ENCODE measurements at places on chromosomes 2 and 18.

GRCh38 chr2:18903750-18904149 lies 314.4 kb upstream of the NT5C1B start:
- DNase-seq, result no peak

DNA sequence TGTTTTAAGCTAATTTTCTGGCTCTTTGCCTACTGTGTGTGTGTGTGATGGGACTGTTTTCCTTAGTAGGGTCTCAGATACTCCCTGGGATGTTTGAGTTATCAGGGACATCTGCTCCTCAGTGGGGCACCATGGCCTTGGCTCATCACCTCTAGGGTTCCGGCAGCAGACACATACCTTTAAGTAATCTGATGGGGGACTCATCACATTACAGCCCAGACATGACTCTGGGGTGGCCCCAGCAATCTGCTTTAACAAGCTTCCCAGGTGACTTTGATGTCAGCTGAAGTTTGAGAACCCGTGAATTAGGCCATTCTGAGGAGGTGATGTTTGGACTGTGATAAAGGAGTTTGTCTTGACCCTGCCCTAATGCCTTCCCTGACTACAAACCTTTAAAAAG lies 38.8 kb downstream of the DDX18 start:
- DNase-seq, result no peak

- no peak for DNase-seq
These were observed 261.3 kb downstream of the TNS1 start for GRCh38 chr2:217741381-217741955.

DNA sequence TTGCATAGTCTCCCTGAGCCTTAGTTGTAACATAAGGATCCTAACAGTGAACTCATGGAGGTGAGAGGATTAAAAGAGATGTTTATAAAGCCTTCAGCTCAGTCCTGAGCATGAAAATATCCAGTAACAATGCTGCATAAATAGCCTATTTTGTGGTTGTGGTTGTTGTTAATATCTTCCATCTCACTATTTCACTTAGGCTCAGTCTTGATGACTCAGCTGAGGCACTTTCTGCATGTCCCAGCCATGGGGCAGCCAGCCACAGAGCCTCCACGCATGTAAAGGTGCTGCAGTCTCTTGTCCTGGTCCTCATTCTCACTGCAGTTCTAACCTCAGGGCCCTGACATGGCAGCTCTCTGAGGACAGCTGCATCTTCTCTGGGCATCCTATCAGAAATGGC lies 218.8 kb upstream of the PKDCC start:
- no peak for DNase-seq

GRCh38 chr2:176582176-176582575 lies 312.9 kb downstream of the MTX2 start:
- DNase-seq, result no peak

DNA sequence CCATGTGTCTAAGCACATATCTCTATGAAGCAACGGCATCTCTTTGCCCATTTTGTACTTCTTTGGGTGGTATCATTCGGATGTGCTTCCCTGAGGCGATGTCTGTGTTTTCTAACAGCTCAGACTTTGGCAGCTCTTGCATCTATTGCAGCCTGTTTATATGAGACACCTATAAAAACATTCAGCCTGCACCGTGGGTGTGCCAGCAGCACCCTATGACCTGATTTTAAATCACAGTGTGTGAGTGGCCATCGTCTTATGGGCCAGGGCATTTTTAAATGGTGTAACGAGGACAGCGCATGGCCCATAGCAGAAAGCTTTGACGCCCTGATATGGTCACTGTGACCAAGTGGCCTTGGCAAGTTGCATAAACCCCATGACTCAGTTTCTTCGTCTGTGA lies 12.9 kb downstream of the NPAS2 start:
- DNase-seq, result no peak

DNA sequence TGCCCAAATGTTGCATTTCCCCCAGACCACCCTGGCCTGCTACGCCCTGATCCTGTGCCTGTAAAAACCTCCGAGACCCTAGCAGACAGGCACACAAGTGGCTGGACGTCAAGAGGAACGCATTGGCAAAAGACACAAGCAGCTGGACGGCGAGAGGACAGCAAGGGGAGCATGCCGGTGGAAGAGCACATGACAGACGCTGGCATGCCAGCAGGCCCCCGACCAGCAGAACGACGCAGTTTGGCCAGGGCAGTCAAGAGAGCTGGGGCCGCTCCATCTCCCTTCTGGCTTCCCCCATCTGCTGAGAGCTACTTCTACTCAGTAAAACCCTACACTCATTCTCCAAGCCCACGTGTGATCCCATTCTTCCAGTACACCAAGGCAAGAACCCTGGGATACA lies 42.1 kb downstream of the SAP130 start:
- no peak for DNase-seq

DNA sequence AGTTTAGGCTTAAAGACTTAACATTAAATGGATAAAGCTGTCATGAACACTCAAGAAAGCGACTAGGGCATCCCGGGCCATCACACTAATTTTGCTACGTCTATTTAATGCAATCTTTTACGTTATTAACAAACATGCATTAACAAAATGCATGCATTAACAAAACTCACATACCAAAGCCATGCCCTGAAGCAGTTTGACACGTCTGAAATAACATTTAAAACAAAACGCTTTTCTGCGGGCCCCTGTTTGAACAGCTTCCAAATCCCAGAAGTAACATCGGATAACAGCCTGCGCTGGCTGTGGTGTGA lies 458 bp downstream of the B4GALT6 start:
- no peak for DNase-seq

- DNase-seq, result no peak
These were observed 401.9 kb downstream of the MEIS1 start for GRCh38 chr2:66836851-66837250.

GRCh38 chr2:232488097-232488711 lies 570 bp upstream of the ECEL1 start:
- DNase-seq, result no peak

- no peak for DNase-seq
These were observed 640.2 kb upstream of the POU3F3 start for GRCh38 chr2:104213758-104214157.

GRCh38 chr2:14936426-14936825 lies 303.9 kb downstream of the LRATD1 start:
- no peak for DNase-seq

GRCh38 chr2:100437751-100438150 lies 20.3 kb upstream of the CHST10 start:
- DNase-seq, result no peak

DNA sequence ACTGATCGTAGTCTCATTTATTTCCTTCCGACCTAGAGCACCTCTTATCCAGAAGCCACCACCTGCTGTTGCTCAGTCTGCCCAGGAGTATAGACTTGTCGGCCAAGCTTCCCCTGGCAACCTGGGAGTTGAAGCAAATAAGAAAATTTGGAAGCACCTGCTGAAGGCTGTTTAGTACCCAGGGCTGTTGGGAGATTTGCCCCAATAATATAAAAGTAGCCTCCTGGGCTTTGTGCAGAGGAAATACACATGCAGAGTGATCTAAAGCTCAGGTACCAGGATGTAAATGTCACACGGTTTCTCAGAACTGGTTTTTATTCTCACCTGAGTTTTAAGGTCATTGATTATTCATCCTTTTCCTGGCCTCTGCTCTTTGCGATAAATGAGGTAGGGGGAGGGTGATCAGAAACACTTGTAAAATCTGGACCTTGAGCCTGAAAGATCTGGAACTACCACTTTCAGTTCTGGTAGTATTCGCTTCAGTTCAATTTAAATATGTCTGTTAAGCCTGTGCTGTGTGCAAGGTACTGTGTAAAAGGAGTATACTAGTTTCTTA lies 789 bp upstream of the COX7A2L start:
- DNase-seq, result no peak

GRCh38 chr2:1793001-1793867 lies 48.9 kb upstream of the PXDN start:
- no peak for DNase-seq

- no peak for DNase-seq
These were observed 3.6 kb downstream of the ERFE start for GRCh38 chr2:238162251-238162845.

DNA sequence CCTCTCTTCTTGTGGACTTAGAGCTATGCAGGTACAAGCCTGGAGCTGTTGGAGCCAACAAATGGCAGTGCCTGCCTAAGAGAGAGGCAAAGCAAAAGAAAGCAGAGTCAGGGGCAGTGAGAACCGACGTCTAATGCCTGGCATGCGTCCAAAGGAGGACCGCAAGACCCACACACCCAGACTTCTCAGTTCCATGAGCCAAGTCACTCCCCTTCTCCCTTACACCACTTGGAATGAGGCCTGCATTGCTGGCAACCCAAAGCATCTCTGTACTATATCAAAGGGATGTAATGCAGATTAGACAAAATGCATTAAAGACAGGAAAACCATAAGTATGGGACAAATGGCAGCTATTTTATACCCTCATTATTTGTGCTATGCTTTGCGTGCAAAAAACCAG lies 49.9 kb upstream of the RNU4ATAC start:
- DNase-seq, result no peak

- DNase-seq, result no peak
These were observed at the start of gene LRRTM4 for GRCh38 chr2:77521931-77522470. Gene LRRTM4 (minus strand): TSS chr2:77522376.

- DNase-seq, result no peak
These were observed 96.7 kb upstream of the SLC39A10 start for GRCh38 chr2:195560209-195560895.

- DNase-seq, result no peak
These were observed 280.6 kb upstream of the PARD3B start for GRCh38 chr2:204264621-204265140.

- no peak for DNase-seq
These were observed 1674.8 kb upstream of the TMEFF2 start for GRCh38 chr2:193869564-193869963.

- DNase-seq, result no peak
These were observed 177.4 kb downstream of the FIGN start for GRCh38 chr2:163558251-163559021.

- DNase-seq, result no peak
These were observed 22.6 kb downstream of the MEIS1 start for GRCh38 chr2:66457545-66457944.

DNA sequence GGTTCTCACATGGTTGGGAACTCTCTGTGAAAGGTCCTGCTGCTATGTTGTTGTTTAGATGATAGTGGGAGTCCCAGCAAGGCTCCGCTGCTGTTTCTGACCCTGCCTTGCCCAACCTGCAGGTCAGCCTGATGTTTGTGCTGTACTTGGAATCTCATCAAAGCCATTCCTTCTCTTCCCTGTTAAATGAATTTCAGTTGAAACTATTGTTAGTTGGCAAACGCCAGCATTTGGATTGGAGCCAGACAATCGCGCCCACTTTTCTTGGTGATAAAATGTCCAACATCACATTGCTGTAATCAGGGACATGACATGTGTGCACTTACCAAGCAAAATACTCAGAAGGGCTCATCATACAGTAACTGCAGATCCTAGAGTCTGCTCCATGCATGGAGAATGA lies 12.8 kb upstream of the TWSG1 start:
- DNase-seq, result no peak

- no peak for DNase-seq
These were observed 26.5 kb downstream of the NCKAP1 start for GRCh38 chr2:183011743-183012142.

GRCh38 chr2:118510807-118511206 lies 336.6 kb downstream of the EN1 start:
- no peak for DNase-seq

- no peak for DNase-seq
These were observed 1550.2 kb downstream of the LRP1B start for GRCh38 chr2:140580532-140581151.

DNA sequence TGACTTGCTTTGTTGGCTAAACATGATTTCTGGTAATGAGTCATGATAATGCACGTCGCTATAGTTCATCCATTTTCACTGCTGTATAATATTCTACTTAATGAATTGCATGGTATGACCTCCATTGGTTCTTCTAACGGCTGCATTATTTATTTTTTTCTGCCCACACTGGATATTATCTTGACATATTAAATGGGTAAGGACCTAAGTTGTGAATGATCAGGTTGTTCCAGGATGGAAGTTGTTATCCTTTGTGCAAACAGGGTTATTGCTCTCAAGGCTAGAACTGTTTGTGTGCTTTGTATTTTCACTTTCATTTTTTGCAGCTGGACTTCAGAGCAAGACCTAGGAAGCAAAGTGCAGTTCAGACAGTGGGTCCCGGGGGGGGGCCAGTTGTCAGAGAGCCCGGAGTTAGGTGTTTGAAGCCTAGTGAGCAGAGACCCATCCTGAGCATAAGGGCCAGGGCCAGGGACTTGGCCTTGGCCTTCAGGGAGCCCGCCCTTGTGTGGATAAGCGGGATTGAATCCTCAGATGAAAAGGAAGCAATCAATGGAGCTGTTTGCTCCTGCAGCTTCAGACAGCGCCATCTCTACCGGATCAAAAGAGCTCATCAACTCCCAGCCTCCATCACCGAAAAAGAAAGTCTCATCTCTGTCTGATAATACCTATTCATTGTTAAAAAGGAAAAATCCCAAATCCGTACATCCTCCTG lies 48.2 kb downstream of the AGAP1 start:
- no peak for DNase-seq
